Cortex of kidney (tissue), 1 donor: ENCODE measurements at places on chromosomes 2 and 18.

GRCh38 chr2:108916796-108917421 is 72.1 kb downstream of the EDAR start:
- DNase-seq = no peak

- no peak for DNase-seq
These were observed 100.7 kb downstream of the ANKRD44 start for GRCh38 chr2:197209742-197210408.

- DNase-seq = no peak
These were observed 69.9 kb upstream of the BCL2L11 start for GRCh38 chr2:111050701-111051376.

- no peak for DNase-seq
These were observed 85.1 kb upstream of the HAAO start for GRCh38 chr2:42877511-42877910.

DNA sequence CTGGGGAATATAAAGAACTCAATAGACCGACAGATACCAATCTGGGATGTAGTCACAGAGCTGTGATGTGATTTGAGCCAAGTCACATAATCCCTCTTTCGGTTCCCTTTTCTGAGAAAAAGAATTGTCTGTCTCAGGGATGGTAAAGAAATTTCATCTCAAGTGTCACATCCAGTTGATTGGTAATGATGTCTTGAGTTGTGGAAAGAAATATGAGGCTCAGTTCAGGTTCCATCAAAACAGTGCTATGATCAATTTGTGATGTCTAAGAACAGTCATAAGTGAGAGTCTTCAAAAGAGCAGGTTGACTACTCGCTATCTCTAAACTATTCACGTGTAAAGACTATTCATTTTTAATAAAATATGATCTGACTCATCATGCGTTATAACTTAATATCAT is 223.3 kb downstream of the METTL4 start:
- no peak for DNase-seq

- no peak for DNase-seq
These were observed 4.7 kb upstream of the ADCY3 start for GRCh38 chr2:24924732-24925131.

DNA sequence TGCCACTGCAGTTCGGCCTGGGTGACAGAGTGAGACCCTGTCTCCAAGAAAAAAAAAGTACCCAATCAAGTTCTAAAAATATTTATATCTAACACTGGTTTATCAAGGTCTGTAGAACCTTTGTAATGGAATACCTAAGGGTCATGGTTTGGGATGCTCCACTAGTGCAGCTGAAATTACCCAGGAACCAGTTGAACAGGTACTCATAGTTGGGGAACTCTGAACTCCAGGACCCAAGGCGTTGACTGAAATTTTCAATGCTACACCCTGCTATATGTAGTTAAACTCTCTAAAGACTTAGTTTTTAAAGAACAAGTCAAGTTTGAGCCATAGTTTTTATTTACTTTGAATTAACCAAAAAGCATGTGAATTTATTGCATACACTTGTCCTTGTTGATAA is 55.1 kb downstream of the FAM117B start:
- no peak for DNase-seq

DNA sequence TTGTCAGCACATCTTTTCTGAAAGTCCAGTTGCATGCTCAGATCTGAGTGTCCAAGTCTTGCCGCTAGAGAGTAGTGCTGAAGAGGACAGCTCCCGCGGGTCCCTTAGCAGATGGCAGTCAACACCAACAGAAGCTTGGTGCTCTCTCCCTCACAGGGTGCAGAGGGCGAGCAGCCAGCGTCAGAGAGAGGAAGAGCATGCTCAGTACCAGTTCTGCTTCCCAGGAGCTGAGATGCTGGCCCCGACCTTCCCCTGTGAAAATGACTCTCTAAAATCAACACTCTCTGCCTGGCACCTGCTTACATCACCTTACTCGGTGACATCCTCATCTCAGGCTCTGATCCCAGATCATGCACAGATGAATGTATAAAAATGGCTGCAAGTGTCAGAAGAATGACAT is 86.0 kb upstream of the TWIST2 start:
- no peak for DNase-seq

GRCh38 chr18:51074605-51075004 is 44.6 kb downstream of the SMAD4 start:
- no peak for DNase-seq

- no peak for DNase-seq
These were observed 364.0 kb upstream of the MEIS1 start for GRCh38 chr2:66070721-66071602.

DNA sequence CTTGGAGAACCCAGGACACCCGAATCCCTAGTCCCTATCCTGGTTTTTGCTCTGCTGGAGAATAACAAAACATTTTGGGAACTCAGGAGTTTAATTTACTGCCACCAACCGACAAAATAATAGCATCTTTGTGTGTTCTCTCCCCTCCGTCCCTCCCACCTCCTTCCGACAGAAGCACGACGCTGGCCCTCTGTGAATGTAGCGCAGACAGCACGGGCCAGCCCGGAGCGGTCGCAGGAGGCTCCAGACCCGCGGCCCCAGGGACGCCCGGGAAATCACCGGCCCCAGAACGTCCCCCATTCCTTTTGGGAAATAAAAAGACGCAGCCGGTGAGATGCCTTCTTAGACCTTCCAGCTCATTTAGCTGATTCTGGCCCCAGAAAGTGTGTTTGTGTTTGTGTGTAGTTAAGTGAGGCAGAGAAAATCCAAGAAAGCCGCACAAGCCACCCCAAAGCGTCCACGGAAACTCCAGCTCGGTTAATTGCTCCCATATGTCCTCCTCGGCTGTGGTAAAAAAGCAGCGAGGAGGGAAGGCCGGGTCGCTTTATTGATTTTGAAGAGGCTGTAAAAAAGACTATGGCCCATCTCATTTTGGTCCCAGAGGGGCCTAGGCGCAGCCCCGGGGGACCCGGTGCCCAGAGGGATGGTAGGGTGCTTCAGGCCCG is 577 bp upstream of the TANC1 start:
- DNase-seq = no peak

DNA sequence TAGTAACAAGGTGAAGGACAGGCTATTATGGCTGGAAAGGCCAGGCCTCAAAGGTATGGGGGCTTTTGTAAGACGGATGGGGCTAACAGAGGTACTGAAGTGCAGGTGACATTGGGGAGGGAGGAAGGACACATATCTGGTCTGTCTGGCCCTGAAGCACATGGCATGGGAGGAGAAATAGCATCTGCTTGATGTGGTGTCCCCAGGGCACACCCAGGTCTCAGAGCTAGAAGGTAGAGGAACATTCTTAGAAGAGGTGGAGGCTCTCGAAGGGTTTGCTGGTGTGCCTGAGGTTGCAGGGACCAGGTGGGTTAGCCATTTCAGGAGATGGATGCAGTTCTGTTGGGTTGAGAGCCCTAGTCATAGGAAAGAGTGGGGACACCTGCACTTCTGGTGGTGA is 9.5 kb downstream of the RALB start:
- no peak for DNase-seq

DNA sequence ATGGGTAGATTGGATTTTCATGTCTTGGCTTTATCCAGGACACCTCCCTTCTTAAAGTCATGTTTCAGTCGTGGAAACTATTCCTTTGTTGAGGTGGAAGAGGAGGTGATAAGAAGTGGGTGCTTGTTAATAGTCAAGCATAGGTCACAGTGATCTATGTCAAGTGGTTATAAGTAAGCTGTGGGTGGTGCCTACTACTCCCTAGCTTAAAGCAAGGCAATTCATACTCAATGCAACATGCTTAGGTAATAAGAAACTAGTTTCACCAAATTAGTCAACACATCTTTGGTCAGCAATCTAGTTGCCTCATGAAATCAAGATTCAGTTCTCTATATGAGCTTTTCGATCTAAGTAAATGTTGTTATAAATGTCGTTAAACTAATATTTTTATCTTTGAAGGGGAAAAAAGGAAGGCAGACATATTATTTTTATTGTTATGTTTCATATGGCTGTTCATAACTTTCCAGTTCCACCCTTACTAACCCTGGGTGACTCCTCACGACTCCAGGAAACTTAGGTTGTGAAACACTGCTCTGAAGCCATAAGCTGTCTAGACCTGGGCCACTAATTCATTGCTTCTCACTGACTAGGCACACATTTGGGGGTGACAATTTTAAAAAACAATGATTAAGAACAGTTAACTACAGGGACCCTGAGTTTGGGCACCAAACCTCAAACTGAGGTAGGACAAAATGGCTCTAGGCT is 5.8 kb upstream of the ABCB11 start:
- DNase-seq = no peak

DNA sequence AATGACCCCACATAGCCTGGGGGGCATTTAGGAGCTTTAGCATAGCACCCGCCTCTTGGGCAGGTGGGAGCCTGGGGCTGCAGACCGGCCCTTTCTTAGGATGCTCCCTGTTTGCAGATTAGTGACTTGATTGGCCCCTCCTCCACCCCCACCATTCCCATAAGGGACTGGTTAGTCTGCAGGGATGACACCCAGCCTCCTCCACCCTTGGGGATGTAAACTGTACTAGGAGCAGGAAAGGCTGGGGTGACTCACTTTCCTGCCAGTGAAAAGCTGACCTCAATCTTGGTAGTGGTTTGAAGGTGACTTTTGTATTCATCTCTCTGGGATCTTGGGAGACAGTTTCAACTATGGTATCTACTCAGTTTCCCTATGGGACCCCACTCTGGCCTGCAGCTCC is 24.2 kb downstream of the CTIF start:
- no peak for DNase-seq

DNA sequence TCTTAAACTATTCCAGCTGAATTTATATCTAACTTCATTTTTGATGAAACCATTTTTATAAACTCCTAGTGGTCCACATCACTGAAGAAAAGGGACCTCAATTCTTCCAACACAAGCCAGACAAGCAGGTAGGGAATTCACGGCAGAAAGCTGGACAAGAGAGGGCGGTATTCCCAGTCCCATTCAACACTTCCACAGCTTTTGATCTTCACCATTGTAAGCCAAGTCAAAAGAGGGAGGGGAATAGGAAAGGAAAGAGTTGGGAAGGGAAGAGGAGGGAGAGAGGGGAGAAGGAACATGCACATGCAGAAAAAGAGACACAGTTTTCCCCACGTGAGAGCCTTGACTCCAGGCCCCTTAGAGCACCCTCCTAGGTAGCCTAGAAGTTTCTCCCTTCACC is 77.4 kb downstream of the CCBE1 start:
- no peak for DNase-seq

DNA sequence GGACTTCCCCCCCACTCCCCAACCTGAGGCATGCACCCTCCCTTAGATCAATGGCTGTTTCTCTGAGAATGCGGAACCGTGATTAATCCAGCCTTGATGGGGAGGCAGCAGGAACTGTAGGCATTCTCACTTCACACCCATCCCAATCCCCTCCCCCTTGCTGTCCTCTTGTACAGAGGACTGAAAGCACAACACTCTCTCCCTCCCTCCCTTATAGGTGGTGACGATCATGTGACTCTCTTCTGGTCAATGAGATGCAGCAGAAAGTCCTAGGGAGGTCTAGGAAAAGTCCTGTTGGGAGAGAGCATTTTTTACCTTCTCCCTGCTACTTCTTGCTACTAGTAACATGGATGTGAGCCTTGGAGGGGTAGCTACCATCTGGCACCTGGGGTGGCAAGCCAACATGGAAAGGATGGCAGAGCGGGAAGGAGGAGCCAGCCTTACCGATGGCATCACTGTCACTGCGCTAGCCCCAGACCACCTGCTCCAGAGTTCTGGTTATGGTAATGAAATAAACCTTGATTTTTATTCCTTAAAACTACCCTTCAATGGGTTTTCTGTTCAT is 106.9 kb downstream of the MSH2 start:
- no peak for DNase-seq

- no peak for DNase-seq
These were observed 13.5 kb downstream of the NDUFV2 start for GRCh38 chr18:9115984-9116383.

- no peak for DNase-seq
These were observed 228.1 kb upstream of the PXDN start for GRCh38 chr2:1972422-1972821.

DNA sequence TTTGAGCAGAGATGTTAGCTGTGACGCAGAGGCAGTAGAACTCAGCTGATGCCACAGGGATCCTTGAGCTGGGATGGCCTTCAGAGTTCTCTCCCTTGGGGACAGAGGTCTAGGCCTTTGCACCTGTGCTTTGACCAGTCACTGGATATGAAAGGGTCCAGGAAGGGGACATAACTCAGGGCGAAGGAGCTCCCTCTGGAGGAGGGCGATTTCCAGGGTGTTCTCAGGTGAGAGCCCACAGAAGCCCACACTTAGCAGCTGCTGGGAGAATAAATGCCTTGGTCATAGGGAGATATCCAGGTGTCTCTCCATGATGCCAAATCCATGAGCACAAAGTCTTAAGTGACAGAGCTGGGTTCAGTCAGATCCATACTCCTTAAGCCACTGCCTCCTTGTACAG is 369.2 kb downstream of the NYAP2 start:
- DNase-seq = no peak

DNA sequence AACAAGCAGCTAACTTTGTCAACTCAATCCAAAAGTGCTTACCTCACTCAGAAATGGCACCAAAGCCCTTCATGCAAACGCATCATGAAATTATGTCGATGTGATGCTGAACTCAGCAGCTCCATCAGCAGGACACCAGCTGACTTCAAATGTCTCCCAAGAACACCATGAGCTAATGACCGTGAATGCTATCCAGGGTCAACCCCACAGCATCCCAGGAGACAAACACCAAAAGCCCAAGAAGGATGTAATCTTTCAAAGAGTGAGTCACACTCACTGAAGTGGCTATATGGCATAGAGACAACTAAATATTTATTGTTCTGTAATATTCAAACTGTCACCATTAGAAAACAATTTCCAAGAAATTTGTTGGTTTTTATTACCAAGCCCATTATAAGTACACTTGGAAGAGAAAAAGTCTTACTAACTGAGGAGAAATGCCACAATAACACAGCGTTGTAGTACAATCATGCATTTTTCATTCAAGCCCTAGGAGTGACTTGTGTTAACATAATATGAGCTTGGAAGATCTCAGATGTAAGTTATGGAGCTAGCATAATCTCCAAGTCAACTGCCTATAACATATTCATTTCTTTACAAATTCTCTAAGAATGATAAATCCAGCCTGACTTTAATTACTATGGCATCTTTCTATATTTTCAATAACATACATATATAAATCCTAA is 165.0 kb upstream of the CCDC68 start:
- DNase-seq = no peak

DNA sequence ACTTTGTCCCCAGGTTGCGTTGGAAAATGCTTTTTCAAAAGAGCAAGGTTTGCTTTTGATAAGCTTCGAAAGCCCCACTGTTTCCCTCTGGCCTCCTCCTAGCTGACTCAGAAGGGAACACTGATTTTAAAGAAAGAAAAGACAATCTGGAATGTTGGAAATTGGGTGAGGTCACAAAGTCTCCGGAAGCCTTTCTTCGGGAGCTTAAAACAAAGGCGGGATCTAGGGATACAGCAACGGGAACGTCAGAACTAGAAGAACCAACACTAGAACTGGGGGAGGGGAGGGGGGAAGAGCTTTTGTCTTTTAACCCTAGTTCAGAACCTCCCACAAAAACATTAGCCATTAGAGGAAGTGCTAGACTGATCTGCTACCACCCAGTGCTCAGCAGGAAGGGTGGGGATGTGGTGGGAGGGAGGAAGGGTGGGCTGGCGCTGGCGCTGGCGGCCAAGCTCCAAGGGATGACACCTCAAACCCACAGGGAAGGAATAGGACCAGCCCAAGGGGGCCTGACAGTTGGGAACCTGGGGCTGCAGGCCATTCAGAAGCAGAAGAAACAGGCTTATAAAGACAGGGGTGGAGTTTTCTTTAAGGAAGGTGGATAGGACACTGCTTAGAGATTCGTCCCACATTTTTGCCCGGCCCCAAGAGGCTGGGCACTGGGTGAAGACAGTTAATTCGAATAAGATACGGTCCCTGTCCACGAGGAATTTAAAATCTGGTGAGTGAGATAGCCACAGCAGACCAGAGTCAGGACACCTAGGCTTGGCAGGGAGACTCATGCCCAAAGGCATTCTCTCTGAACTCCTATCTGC is 1.7 kb downstream of the TMSB10 start:
- no peak for DNase-seq
